ENCODE measurements at places on chromosomes 1 and 21.

GRCh38 chr1:19949016-19949415 lies 25.6 kb upstream of the PLA2G2E start:
- peak; percentile 54 for DNase-seq

- no peak for DNase-seq
Measured at GRCh38 chr1:213371847-213372619, 321.0 kb downstream of the RPS6KC1 start.

GRCh38 chr1:1937061-1937460 lies 18.0 kb upstream of the TMEM52 start:
- DNase-seq = no peak

- DNase-seq = peak; percentile 74
Measured at GRCh38 chr1:61588736-61589672, 135.9 kb downstream of the TM2D1 start.

DNA sequence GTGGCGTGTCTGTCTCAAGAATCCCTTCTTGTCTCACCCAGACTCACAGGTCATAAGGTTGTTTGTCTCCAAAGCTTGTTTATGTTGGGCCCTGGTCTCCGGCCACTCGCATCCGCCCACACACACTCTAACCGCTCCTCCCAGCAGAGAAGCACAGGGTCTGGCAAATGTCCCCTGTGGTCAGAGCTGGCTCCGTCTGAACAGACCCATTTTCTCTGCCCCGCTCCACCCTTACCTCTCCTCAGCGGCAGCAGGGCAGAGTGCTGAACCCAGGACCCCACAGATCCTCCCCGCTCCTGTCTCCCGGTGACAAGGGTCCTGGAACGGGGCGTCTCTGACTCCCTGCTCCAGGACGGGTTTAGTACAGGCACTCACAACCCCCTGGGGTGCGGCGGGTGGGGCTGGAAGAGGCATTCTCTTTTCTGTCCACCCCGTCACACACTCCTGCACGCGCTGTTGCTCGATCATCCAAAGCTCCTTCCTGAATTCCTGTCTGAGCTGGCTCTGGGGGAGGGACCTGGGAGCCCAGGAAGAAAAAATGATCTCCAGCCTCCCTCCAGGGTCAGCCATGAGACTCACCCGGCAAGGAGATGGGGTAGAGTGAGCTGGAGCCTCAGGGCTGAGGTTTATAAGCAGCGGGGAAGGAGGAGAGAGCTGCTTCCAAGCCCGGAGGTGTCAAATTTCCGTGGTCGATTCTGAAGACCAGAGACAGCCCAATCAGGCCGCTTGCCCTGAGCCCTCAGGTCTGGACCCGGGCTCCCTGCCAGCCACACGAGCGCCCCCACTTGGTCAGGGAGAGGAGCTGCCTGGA lies at the start of gene S100A13:
TSS of gene S100A13 (minus strand) at position 602 of the 811 bp plus-strand sequence. CDS start 1,033 bp downstream, outside the sequence.
- peak; percentile 98 for DNase-seq

- peak; percentile 70 for DNase-seq
Measured at GRCh38 chr1:61757950-61758349, 15.7 kb downstream of the PATJ start.

GRCh38 chr21:35594905-35595304 lies 465.4 kb downstream of the SETD4 start:
- no peak for DNase-seq

- DNase-seq = no peak
Measured at GRCh38 chr1:181603735-181604410, 120.6 kb downstream of the CACNA1E start.

DNA sequence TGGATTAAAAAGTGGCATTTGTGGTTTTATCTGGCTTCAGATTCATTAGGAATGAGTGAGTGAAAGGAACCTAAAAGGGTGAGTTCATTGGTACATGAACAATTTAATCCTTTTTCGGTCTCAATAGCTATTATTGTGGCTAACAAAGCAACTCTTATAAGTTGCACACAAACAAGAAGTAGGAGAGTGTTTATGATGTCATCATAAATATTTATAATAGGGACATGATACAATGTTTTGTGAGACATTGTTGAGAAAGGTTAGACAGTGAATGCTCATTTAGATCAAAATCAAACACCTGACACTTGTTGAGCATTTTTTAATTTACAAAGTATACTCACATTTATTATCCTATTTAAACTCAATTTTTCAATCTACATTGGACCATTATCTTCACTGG lies 363.4 kb downstream of the PDE4B start:
- DNase-seq = no peak

GRCh38 chr1:91693557-91693956 lies 192.4 kb downstream of the TGFBR3 start:
- DNase-seq = no peak

GRCh38 chr1:86970938-86971337 lies 56.5 kb downstream of the HS2ST1 start:
- no peak for DNase-seq

- no peak for DNase-seq
Measured at GRCh38 chr1:101522486-101522885, 285.7 kb downstream of the S1PR1 start.

GRCh38 chr1:28456078-28456477 lies 49.8 kb upstream of the RCC1 start:
- DNase-seq = peak; percentile 90

- DNase-seq = peak; percentile 65
Measured at GRCh38 chr1:160657250-160657781, 10.5 kb upstream of the SLAMF1 start.

DNA sequence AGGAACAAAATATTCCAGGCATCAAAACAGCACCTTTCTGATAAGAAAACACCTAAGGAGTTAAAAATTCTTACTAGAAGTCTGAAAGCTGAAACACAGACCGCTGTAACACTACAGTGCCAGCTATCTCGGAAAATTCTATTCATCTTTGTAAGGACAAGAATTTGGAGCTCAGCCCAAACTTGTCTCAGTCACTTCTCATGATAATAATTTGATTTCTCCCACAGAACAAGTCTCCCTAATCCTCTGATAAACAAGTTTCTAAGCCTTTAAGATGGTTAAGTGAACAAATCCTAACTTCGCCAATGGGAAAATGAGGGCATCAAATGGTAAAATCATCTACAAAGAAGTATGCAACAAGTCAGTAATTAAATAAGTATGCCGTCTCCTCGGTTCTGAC lies 59.9 kb downstream of the SIPA1L2 start:
- no peak for DNase-seq

DNA sequence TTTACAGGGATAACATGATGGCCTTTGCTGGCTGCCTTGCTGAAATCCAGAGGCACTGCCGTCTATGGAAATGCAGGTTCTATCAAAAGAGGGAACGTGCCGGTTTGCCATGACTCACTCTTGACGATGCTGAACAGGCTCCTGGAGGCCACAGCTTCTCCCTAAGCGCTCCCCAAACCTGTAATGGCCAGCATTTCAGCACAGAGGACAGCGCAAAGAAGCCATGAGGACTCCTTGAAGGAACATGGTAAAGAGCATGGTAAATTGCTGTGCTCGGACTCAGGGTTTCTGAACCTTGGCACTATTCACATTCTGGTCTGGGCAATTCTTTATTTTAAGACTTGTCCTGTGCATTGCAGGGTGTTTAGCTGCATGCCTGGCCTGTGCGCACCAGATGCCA lies 217.5 kb downstream of the CAMTA1 start:
- no peak for DNase-seq

DNA sequence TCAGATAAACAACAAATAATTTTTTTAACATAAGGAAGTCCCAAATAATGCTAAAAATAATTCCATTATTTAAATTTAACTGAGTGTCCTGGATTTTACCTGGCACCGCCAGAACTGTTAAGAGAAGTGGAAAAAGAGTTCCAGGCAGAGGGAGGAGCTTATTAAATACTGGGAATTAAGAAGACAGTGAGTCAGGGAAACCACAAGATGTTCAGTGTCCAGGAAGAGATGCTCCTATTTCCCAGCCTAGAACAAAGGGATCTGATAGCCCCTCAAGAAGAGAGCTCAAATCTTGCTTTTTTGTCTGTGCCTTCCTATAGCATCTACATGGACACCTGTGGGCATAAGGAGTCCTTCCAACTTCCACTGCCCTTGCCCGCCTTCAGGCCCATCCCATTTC lies 85.9 kb downstream of the PGM1 start:
- DNase-seq = peak; percentile 27

DNA sequence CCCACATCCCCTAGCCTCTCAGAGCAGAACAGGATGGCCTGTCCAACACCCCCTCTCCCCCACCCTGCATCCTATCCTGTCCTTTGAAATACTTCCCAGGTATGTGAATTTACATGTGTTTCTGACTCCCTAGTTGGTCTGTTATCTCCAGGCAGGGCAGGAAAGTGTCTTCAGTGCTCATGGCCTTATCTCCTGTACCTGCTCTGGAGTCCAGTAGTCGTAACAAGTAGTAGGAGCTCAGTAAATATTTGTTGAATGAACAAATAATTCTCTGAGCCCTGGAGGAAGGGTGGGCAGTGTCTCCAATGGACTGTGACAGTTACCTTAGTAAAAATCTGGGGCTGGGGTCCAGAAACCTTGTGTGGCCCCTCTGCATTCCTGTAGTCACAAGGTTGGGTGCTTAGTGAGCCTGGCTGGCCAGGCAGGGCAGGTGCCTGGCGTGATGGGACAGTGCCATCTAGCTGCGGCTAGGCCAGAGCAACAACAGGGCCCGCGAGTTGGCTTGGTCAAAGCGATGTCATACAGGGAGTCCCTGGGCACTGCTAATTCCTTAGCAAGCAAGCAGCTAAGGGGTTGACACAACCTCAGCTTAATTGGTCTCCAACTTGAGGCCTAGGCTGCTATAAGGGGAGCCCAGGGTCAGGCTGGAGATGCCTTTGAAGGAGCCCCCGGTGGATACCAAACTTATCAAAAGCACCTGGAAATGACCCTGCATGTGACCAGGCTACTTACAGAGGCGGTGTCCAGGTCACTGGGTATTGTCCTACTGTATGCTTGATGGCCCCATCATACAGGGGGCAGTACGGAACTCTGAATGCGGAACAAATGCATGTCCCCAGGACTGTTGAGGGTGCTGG lies 89.0 kb upstream of the PPM1J start:
- peak; percentile 84 for DNase-seq

- DNase-seq = no peak
Measured at GRCh38 chr1:118494998-118495397, 310.0 kb upstream of the SPAG17 start.

- no peak for DNase-seq
Measured at GRCh38 chr1:63317817-63318152, 4.6 kb upstream of the FOXD3 start.

- no peak for DNase-seq
Measured at GRCh38 chr1:40803447-40803846, 19.9 kb downstream of the KCNQ4 start.

GRCh38 chr1:15510611-15511405 lies 13.2 kb downstream of the CASP9 start:
- no peak for DNase-seq

DNA sequence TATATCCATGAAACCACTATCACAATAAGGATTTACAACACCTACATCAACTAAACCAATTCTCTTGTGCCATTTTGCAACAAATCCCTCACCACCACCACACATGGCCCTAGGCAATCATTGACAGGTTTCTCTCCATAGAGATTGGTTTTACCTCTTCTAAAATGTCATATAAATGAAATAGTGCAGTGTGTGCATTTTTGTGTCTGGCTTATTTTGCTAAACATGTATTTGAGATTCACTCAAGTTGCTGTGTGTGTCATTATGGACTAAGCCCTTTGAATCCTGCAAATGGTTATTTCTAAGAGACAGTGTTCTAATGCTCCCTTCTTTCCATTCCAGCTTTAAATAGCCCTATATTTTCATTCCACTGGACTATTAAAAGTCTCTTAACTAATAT lies 179.7 kb upstream of the LRRC7 start:
- no peak for DNase-seq

GRCh38 chr1:50257940-50258685 lies 149.4 kb downstream of the ELAVL4 start:
- DNase-seq = no peak

DNA sequence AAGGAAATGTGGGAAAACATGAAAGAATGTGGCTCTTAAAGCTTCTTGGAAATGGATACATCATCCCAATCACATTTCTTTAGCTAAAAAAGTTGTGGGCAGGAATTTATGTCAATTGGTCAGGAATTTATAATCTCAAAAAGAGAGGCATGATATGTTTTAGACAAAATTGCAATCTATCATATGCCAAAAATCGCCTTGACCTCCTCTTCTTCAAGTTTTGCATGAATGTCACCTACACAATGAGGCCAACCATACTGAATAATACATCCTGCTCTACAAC lies 42.4 kb downstream of the ATP6V1G3 start:
- DNase-seq = no peak

DNA sequence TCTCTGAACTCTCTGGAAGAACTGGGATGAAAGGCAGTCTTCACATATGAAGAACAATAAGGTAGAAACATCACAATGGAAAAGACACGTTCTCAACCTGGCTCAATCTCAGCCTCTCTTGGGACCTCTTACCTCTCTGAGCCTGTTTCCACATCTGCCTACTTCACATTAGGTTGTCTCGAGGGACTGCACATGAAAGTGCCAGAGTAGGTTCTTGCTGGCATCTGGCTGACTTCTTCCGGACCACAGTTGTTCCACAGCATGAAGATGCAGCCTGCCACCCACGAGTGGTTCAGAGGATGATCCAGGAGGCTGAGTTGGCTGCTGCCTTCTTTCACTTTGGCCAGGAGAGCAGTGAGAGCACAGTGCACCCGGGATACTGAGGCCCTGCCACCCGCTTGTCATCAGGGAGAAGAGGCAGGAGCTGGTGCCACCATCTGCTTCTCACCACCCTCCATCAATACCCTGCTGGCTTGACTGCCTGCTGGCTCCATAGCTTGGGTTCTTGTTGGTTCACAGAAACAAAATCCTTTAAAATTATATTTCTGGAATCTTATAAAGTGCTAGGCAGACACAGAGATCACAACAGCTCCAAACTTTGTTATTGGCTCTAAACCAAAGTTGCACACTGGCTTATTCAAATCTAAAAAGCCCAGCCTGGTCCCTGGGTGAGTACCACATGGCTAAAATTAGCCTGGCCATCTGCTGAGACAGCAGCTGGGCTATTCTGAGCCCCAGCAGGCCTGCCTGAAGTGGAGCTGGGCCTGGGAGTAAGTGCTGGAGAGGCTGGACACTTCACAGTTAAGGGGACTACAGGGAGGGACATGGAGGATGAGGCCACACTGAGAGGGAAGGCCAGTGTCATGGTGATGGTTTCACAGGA lies 46.9 kb upstream of the LIN9 start:
- DNase-seq = peak; percentile 5

- DNase-seq = no peak
Measured at GRCh38 chr1:222392556-222392955, 155.3 kb downstream of the HHIPL2 start.

DNA sequence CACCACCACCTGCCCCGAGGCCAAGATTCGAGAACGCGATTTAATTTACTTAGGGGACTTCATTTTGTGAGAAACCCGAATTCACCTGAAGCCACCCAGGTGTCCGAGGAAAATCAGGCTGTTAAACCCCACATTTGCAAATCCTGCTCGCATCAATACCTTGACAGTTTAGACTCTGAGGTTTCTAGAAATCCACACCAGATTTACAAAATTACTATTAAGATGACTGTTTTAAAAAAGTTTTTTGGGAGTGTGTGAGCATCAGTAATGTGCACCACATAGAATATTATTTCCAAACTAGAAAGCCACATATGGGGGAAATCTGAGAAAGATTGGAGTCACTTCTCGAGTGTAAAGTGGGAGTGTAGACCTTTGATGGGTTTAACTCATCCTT lies 685 bp downstream of the RIMKLA start:
- DNase-seq = no peak

- DNase-seq = peak; percentile 22
Measured at GRCh38 chr21:42079939-42080787, 9.0 kb downstream of the UMODL1 start.

- DNase-seq = no peak
Measured at GRCh38 chr21:27258742-27259448, 292.0 kb upstream of the ADAMTS5 start.

- DNase-seq = no peak
Measured at GRCh38 chr1:223820971-223821370, 24.8 kb downstream of the TP53BP2 start.

GRCh38 chr21:43262427-43262826 lies 93.6 kb downstream of the CRYAA start:
- DNase-seq = no peak

Measured in choroid plexus epithelial cell (primary cell).